Right renal pelvis (tissue), 4 donors: ENCODE measurements at places on chromosomes 7 and 10.

DNA sequence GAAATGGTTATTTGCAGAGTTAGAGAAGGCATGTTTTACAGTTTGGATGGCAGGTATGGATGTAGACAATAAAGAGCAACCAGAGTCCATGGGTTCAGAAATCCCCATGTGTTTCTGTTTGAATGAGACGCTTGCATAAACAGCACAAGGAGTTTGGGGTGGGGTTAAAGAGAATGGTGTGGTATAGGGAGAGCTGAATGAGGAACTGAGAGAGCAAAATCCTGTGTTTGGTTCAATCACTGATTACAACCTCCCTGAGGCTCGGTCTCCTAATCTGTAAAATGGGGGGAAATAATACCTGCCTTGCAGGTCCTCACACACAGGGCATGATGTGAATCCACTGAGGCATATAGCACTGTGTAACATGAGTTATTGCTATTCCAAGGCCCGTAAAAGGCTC, 23.7 kb downstream of the CAV1 start:
- DNase-seq, result no peak

DNA sequence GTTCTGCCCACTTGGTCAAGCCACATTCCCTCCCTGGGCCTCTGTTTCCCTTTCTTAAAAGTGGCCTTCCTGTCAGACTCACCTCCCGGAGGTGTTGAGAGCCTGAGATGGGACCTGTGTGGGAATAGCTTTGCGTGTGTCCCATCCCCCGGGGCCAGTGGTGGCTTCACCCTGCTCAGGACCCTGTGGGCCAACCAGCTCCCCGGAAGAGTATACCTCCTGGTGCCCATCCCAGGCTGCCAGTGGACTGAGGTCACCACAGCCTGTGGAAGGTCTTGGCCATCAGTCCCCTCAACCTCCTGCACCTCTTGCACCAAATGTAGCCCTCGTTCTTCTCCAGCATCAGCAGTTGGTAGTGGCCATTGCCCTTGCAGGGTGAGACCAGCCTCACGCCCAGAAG, 145.1 kb downstream of the RGS10 start:
- no peak for DNase-seq

- DNase-seq, result no peak
Observed at GRCh38 chr7:3806516-3806915, 505.5 kb downstream of the SDK1 start.

DNA sequence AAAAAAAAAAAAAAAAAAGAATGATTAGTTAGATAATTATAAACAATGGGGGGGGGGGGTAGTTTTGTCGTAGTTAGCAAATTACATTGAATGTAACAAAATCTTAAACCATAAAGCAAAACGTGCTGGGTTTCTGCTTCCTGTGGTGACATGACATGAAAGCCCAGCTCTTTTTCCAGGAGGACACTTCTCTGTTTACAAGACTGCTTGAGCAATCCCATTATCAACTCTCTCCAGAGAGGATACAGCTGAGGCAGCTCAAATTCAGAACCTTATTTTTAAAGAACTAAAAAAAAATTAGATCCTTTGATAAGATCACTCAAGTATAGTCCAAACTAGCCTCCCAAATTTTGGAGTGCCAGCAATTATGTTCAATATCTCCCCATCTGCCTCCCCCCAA, 58.6 kb downstream of the ADRB1 start:
- no peak for DNase-seq

DNA sequence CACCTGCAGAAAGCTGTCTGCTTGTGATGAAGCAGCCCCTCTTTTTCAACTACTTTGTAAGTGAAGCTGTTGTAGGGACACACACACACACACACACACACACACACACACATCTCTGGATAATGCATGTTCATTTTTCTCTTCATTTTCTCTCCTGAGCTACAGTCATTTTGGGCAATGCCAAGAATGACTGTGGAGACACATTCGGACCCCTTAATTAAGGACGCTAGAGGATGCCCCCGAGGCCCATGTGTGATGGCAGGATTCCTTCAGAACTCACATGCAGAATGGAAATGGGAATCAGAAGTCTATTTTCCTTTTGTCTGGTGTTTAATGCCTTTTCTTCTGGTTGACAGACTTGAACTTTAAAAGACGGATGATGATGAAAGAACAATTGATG, 56.6 kb downstream of the CLRN3 start:
- DNase-seq, result no peak

DNA sequence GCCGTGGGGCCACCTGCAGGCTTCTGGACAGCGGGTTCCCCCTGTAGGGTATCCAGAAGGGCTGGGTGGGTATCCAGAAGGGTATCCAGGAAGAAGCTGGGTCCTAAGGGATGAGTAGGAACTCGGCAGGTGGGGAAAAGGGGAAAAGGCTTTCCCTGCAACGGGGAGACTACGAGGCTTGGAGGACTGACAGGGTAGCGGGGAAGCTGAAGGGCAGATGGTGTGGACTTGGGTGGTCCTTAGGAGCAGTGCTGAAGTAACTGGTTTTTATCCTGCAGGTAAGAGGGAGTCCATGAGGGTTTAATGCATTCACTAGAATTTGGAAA, 525 bp downstream of the UBE2D4 start:
- no peak for DNase-seq

DNA sequence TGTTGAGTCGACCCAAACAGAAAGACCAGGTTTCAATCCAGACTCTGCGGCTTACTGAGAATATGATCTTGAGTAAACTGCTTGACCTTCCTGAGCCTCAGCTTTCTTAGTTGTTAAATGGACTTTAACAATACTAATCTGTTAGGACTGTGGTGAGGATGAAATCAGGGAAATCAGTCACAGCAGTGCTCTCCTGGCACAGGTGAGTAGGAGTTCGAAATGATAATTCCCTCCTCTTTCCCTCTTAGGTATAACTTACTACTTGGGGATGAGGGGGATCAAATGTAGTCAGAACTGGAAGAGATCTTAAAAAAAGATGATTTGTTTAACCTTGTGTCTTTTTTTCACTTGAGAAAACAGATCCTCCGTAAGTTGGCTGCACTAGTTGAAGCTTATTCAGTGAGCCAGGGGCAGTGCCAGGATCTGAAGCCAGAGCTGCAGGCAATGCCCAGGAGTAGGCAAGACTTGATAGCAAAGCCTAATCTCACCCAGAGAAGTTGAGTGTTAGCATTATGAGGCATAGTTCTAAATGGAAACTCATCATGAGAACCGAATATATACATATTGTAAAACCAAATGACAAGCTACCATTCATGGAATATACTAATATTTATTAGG, 1.8 kb upstream of the MAGI2 start:
- DNase-seq, result no peak

GRCh38 chr7:139775829-139776266, 1.9 kb downstream of the HIPK2 start:
- peak; percentile 72 for DNase-seq

DNA sequence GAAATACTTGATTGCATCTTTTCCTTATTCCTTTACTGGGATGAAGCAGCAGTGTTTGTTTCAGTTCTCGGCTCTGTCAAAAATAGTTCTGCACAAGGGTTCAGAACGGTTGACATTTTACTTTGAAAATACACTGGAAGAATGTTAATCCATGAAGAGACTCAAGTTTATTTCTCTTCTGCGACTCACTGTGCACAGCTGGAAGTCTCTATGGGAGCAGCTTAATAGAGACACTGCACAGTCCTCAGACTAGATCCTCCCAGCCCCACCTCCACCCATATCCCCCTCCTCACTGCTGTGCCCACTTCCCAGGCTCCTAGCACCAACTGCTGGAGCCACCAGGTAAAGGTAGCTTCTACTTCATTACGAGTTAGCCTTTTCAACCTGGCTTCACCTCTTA, 517.8 kb downstream of the GRID1 start:
- DNase-seq, result no peak

DNA sequence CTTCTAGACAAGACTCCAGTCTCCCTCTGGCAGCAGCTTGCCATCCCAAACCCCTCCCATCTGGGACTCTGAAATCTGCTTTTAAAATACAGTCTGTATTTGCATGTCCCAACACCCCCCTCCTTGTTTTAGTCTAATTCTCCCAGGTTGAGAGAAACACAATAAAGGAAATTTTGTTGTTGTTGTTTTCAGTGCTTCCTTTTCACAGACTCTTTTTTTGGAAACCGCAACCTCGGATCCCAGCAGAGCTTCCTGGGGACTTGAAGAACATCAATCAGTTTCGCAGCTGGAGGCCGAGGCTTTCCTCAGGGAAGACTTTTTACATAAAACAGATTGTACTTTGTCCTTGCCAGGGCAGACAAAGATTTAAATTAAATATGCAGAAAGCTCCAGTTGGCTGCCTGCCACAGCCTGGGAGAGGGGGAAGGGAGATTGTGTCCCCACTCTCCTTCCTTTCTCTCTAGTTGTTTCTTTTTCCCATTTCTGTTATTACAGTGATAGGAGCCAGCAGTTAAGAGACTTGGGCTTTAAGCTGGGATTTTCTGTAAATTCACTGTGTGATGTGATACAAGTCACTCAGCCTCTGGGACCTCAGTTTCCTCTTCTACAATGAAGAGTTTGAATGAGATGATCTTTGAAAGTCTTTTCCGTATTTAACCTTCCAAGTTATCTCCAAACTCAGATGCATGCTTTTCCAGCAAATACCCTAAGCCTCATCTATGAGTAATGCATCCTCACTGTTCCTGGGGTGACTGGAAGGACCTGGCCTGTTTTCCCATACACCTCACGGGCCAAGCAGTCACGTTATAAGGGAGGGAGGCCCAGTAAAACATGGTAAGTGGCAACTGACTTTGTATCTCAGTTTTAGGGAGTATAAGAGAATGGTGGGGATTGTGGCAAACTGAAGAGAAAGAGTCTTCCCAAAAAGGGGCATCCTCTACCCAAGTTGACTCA, 192.3 kb downstream of the REEP3 start:
- DNase-seq, result peak; percentile 84

DNA sequence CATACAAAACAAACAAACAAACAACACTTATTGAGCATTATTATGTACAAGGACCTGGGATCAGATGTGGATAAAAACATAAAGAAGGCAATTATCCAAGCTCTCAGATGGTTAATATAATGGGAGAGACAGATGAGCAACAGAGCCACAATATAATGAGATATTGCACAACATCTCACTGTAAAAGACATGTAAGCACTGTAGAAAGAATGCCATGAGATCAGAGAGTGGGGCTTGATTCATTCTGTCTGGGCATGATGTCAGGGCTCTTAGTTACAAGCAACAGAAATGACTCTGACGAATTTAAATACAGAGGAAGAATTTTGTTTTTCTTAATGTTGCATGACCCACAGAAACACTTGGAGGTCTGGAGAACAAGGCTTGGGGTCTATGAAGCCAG, 164.7 kb upstream of the PLXDC2 start:
- no peak for DNase-seq

DNA sequence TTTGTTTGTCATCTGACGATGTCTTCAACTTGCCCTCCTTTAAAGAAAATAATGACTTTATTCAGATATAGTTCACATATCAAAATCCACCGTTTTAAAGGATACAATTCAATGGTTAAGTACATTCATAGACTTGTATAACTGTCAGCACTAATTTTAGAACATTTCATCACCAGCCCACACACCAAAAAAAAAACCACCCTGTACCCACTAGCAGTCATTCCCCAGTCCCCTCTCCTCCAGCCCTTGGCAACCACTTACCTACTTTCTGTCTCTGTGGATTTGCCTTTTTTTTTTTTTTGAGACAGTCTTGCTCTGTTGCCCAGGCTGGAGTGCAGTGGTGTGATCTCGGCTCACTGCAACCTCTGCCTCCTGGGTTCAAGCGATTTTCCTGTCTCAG, 5.3 kb upstream of the HILPDA start:
- DNase-seq, result no peak

DNA sequence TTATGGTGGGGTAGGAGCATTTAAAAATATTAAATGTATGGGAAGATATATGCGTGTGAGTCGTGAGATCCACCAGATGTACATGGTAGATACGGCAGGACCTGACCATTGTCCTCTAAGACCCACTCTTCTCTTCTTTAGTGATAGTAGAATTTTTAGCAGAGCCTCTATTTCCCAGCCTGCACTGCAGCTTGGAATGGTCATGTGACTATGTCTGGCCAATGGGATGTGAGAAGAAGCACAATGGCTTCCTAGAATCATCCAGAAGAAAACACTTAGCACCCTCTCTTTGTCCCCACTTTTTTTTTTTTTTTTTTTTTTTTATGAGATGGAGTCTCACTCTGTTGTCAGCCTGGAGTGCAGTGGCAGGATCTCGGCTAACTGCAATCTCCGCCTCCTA, 86.6 kb upstream of the CYTH3 start:
- DNase-seq, result no peak

DNA sequence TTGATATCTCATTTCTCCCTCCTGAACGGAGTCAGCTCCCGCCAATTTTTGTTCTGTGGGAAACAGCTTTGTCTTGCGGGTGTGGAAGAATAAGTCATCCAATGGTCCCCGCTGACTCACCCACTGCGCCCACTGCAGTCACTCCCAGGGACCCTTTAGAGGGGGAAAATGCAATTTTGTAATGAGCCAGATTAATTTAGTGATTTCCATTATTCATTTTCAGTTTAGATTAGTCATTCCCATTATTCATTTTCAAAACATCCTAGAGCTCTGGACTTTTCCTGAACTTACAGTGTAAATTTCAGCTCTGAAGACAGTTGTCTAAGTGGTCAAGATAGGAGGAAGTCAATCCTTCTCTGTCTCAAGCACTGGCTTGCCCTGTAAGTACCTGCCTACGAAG, 154.9 kb upstream of the TMEM72 start:
- no peak for DNase-seq

DNA sequence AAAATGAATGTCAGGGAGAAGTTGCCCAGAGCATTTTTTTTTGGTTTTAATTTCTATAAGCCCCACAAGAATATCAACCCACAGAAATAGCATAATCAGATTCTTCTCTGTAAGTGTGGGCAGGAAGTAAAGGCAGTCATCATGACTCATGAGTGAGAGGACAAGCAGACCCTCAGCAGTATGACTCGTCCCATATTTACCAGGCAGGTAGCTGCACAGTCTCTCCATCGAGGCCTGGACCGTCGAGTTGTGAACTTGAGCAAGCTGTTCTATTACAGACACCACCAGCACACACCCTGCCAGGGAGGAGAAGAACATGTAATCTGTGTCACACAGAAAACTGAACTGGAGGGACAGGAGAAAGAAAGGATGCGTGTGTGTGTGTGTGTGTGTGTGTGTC, 37.8 kb downstream of the AOAH start:
- DNase-seq, result no peak

DNA sequence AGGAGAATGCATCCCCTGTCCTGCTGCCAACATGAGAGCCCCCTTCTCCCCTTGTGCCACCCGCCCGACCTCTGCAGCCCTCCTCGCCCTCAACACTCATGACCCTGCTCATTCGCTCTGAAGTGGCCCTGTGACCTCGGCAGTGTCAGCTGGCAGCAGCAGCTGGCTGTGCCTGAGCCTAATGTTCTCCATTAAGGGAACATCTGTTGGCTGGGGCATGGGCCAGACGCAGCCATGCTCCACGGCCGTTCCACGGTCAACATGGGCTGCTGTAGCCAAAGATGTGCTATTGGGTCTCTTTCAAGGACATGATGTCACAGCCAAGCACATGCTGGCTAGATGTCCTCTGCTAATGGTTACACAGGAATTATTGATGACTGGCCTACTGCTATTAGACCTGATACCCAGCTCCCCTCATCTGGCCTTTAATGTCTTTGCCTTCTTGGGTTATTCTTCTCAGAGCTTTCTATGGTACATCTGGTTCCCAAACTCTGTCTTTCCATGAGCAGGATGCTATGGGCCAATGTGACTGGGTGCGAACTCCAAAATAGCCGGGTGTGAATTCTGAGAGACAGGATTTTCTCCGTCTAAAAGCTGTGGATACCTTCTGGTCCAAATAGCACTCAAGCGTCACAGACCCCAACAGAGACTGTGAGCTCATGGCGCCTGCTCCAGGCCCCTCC, 22.4 kb downstream of the ADCYAP1R1 start:
- no peak for DNase-seq
